ENCODE measurements at places on chromosomes 7 and 10. TPM values are rescaled to one million over a fixed set of nuclear protein-coding genes. Genes with fewer than 3 reads are reported as not detected.
A peak's percentile ranks its signal among the peaks of the same experiment; 100 is the strongest.

DNA sequence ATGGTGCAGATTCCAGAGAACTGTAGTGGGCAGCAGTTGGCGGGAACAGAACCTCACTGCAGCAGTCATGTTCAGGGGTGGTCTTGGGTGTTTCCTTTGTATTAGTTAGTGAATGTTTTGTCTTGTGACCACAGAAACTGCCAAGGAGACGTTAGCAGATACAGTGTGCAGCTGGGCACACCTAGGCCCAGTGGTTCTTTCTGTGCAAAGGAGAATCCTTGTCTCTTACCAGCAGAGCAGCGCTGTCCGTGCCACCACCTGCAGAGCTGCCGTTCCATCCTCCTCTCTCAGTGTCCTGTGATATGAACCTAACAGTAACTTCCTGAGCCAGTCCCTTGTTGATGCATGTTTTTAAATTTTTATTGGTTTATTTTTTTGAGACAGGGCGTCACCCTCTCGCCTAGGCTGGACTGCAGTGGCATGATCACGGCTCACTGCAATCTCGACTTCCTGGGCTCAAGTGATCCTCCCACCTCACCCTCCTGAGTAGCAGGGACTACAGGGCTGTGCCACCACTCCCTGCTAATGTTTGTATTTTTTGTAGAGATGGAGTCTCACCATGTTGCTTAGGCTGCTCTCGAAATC, 60.6 kb downstream of the WDR37 start:
- no peak for DNase-seq

DNA sequence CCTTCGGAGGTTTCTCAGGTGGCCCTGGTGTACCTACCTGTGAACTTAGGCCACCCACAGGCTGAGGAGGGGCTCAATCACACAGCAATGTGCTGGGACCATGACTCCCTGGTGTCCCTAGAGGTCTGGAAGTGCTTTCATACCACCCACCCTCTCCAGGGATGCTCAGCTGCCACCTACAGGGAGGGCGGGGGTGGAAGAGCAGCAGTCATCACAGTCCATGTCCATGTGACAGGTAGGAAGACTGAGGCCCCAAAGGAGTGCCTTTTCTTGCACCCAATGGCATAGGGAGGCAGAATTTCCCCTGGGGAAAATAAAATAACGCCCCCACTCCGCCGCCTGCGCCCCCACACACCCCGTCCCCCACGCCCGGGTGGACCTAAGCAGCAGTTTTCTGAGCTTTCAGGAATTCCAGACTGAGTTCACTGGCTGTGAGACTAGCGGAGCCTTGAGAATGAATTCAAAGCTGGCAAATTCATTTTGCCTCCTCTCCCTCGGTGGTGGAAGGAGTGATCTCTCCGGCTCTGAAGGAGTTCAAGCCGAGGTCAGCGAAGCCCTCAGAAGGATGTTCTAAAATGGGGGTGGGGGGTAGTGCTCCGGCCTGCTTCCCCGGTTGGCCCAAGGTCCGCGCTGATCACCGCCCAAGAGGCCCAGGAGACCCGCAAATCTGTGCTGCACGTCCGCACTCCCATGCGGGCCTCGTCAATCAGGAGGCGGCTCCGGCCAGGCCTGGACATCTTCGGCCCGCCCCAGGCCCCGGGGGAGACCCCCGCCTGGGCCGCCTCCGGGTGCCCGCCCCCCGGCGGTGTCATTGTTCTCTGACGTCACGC, 2.1 kb upstream of the ZMIZ1 start:
- peak; percentile 33 for DNase-seq

DNA sequence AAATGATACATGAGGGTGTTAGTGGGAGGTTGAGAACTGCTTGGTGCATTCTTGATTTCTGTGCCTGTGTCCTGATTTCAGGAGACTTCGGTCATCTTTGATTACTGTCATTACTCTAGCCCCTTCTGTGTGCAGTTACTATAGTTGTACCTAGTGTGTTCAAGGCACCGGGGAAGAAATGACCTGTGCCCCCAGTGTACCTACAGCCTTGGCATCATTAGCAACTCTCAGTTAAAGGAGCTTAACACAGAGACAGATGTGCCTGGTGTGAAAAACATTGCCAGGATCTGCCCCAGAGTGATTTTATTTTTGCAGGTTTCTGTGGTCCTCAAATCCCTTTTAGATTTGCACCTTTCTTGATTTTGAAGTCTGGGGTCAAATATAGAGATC, 62.2 kb downstream of the ARID5B start:
- no peak for DNase-seq

- DNase-seq = no peak
Observed at GRCh38 chr7:73556208-73557107, 1.0 kb downstream of the BCL7B start.

DNA sequence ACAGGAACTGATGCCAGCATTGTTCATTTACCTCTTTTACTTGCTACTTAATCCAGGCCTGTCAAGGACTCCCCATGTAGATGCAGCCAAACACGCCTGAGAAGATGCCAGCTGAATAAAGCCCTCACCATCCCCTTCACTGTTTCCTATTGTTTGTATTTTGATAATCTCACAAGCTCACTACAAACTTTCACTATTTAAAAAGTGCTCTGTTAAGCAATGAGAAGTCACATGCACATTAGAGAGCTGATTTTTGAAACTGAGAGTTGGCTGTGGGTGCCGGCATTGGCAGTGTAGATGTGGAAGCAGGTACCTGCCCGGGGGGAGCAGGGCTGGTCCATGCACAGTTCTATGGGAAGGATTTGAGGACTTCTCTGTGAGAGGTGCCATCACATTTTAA, 169.8 kb upstream of the GRB10 start:
- no peak for DNase-seq

GRCh38 chr10:3579845-3580244, 205.2 kb downstream of the KLF6 start:
- DNase-seq = no peak

DNA sequence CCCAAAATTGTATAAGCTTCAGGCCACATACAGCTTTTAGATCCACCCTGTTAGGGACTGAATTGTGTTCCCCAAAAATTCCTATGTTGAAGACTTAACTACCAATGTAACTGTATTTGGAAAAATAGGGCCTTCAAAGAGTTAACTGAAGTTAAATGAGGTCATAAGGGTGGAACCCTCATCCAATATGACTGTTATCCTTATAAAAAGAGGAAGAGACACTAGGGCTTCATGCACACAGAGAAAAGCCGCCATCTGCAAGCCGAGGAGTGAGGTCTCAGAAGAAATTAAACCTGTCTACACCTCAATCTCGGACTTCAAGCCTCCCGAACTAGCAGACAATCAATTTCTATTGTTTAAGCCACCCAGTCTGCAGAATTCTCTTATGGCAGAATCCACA, 317.9 kb upstream of the NFE2L3 start:
- no peak for DNase-seq

GRCh38 chr7:20945451-20945850, 158.8 kb upstream of the SP8 start:
- no peak for DNase-seq

- no peak for DNase-seq
Observed at GRCh38 chr7:77542409-77542808, 5.3 kb downstream of the PTPN12 start.

Gene ALOX5
- 0.18 TPM for total RNA-seq

Gene CISD1
- 38.1 TPM for total RNA-seq

All from endothelial cell (in vitro differentiated cells).